NCI-H2081 treated with DMSO at 0.1 percent for 48 hours (cell line): ENCODE measurements at places on chromosomes 7 and 10.

- DNase-seq: no peak
Observed at GRCh38 chr10:114879093-114879492, 57.5 kb downstream of the FHIP2A start.

DNA sequence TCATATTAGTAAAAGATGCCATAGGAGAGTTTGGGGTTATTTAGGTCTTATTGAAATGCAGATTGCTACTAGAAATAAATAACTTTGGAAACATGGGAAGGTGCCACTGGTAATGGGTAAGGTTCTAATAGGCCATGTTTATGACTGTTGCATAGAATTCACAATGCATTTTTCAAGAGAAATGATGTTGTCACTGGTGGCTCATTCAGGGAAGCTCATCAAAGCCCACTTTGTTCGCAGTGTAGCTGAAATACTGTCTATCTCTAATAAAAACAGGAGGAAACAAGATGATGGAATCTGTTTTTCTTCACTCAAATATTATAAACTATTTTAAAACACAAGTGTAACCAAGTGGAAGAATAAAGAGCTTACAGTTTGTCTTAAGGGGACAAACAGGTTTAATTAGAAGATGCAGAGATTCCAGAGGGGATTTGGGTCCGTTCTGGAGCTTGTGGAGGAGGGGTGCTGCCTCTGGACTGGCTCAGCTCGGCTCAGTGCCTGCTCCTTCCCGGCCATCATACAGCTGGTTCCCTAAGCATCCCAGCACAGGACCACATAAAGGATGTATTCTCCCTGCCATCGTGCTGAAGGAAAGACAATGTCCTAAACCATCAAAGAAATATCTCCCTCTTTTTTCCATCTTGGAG lies 20.4 kb downstream of the OPALIN start:
- no peak for DNase-seq

- DNase-seq: no peak
Observed at GRCh38 chr10:131909014-131909808, 8.4 kb downstream of the PPP2R2D start.

GRCh38 chr7:112283382-112283910 lies 77.0 kb downstream of the ZNF277 start:
- no peak for DNase-seq

DNA sequence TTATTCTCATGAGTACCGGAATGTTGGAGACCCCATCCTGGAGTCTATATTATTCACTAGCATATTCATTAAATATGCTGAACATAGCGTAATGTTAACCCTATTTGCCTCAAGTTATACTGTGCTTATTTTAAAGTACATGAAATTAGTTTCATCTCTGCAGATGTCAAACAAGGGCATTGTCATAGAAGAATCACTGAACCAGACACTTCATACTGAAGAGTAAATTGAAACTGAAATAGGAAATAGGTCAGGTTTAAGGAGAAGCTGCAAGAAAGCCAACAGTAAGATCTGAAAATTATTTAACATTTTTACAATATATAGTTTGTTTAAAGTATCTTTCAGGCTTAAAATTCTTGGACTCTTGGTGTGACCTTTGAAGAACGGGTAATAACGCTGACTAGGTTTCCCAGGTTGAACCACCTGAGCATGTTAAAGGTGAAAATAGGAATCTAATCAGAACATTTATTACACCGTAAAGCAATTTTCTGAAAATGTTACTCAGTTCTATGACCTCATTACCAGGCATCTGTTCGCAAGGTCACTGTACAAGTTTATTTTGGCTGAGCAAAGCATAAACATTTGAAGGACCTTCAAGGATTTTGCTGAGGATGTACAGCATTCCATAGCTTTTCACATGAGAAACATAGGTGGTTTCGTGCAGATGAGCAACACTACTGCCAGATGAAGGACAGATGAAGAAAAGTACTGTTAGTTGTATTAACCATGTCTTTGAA lies 82.7 kb downstream of the REEP3 start:
- no peak for DNase-seq

GRCh38 chr7:27697861-27698430 lies 35.3 kb upstream of the HIBADH start:
- DNase-seq: no peak

- no peak for DNase-seq
Observed at GRCh38 chr10:8670461-8670860, 616.0 kb downstream of the GATA3 start.

DNA sequence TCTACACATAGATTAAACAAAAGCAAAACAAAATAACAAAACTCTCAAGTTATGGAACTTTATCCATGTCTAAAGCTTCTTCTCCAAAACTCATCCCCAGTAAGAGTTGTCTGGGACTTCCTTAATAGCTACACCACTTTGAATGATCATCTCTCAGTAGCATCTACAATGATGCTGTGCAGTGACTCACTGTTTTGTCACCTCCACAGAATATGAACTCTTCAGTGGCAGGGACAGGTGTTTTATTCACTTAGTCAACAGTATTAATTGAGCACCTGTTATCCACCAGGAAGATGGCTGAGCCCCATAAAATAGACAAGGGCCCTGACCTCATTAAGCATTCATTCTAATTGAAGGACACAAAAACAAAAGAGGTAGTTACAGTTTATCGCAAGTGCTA lies 350.7 kb downstream of the ELMO1 start:
- no peak for DNase-seq
